T follicular helper cell (primary cell): ENCODE measurements at places on chromosomes 11 and 22.

- no peak for DNase-seq
Observed at GRCh38 chr22:34333285-34333684, 413.0 kb upstream of the LARGE1 start.

- no peak for DNase-seq
Observed at GRCh38 chr11:62273789-62274275, 3.9 kb downstream of the SCGB2A2 start.

GRCh38 chr11:32429477-32429876 lies 5.9 kb downstream of the WT1 start:
- DNase-seq, result no peak

- no peak for DNase-seq
Observed at GRCh38 chr22:45007391-45008185, 2.2 kb downstream of the PHF21B start.

GRCh38 chr11:16606784-16607674 lies 131.4 kb upstream of the C11orf58 start:
- DNase-seq, result no peak

DNA sequence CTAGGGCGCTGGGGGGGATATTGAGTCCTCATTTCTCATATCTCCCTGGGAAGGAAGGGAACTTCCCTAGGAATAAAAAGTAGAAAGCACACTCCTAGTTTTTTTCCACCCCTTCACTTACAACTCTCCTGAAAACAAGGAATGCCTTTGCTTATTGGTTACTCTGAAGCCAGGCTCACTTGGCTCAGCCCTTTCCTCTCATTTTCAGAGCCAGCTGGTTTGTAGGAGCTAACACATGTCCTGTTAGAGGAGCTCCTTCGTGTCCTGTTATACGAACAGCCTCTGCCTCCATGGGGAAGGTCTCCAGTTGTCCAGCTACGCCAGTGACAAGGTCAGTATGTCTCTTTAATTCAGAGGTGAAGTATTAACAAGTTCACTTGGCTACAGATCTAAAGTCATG lies 17.6 kb downstream of the ALKBH8 start:
- no peak for DNase-seq

DNA sequence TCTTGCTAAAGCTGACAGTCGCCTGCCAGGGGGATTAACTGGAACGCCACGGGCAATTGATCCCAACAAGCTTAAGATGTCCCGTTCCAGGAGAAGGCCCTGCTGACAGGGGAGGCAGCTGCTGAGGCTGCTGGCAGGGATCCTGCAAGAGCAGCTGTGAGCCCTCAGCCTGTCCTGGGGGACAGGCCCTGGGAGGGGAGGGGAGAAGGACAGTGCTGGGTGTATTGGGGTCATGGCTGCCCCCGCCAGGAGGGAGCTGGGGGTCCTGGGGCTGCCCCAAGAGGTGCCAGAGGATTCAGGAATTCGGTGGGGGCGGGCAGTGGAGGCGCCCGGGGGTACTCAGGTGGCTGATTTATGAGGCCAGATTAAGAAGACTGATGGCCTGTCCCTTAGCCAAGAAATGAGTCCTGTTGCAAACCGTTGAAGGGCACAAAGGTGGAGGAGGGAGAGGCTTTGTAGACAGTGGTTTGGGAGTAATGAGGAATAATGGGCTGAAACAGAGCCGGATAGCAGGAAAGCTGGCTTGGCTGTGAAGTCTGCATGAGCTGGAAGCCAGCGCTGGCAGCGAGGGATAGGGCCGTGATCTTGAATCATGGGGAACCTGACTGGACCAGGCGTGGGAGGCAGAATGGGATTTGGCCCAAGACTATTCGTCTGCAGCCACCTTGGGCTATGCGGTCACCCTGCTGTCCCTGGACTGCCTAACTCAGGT lies 133.5 kb downstream of the CACNA1I start:
- DNase-seq, result no peak

GRCh38 chr11:44303401-44303938 lies 6.5 kb downstream of the ALX4 start:
- no peak for DNase-seq

DNA sequence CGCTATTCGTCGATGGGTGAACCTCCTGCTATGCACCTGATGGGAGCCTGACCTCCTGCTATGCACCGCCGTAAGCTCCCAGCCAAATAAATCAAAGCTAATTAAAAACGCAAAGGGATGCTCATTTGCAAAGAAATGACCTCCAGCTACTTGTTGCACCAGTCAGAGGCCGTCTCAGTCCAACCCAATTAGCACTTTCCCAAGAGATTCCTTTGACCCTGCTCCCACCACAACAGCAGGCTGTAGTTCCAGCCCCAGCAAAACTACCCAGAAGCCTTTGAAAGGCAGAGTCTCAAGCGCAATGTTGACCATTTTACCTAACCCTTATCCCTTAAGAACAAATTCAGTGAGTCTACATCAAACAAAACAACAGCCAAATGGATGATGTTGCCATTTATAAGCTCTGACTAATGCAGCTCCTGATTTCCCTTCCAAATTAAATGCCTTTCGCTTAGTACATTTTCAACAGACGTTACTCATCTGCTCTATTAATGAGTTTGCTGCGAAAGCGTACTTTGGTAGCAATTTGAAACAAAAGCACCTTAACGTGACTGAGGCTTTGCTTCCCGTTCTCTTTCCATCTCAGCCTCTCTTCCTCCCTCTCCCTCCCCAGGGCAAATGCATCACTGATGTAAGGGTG lies 17.2 kb upstream of the BSX start:
- no peak for DNase-seq

DNA sequence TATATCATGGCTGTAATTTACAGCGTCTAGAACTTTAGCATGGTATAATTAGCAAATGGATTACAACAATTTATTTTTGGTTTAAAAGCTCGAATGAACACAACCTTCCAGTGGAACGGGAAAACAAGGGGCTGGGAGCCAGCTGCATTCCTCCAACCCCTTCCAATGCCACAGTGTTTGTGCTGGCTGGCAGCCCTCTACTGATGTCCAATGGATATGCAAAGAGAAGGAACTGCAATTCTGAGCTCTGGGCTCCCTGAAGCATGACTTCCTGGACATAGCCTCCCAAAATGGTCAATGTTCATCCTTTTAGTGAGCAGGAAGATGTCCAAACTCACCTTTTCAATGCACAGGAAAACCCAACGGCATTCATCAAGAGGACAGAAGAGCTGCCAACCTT lies 288.3 kb downstream of the TENM4 start:
- no peak for DNase-seq

GRCh38 chr11:6531267-6531752 lies 34.2 kb downstream of the DNHD1 start:
- no peak for DNase-seq

DNA sequence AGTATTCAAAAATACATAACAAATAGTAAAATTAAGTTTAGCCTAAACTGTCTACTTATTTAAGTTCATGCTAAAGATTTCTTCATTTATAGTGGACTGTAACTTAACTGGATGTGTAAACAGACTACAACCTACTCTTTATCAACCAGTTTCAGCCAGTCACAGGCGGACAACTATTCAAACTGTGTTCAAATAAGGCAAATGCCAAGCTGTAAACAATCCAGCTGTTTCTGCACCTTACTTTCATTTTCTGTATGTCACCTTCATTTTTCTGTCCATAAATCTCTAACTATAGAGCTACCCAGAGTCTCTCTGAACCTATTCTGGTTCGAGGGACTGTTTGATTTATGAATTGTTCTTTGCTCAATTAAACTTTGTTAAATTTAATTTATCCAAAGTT lies 992.8 kb downstream of the DLG2 start:
- DNase-seq, result no peak

DNA sequence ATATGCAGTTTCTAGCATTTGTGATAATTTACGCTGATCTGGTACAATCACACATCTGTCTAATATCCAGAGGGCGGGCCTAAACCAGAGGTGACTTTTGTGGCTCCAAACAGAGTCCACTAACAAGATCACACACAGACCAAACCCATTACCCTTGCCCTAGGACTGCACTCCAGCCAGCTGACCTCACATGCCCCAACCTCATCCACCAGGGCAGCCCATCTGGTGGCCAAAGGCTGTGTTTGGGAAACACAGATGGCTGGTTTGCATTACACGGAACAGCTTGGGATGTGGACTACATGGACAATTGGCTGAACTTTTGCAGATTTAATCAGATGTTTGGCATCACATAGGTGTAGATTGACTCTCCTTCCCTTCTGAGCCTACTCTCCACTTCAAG lies 228.2 kb downstream of the GRIK4 start:
- no peak for DNase-seq

- DNase-seq, result no peak
Observed at GRCh38 chr22:44001521-44001920, 22.6 kb upstream of the PARVB start.

GRCh38 chr22:41124086-41124485 lies 31.7 kb downstream of the EP300 start:
- no peak for DNase-seq

DNA sequence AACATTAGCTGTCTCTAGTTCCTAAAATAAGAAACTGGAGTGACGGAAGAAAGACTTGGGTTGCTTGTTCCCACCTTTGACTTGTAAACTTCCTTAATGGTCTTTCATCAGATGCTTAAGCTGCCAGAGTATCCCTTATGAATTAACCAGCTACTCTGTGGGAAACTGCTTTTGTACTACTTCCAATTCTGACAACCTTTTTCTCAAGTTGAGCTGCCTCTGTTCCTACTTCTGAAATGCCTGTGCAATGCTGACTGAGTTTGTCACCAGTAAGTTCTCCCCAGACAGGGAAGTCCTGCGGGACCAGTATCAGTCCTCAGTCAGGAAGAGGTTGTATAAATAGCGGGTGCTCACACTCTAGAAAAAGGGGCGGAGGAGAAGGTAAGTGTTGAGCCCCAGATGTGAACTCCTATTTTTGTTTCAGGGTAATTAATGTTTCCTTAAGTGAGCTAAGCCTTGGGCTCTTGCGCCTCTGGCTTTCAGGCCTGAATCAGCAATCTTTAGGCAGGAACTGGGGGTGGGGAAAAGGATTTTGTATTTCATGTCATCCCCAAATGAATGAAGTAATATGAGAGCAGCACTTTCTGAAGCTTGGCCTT lies 67.2 kb downstream of the CECR2 start:
- no peak for DNase-seq

- no peak for DNase-seq
Observed at GRCh38 chr22:46119093-46119728, 31.1 kb upstream of the PPARA start.

DNA sequence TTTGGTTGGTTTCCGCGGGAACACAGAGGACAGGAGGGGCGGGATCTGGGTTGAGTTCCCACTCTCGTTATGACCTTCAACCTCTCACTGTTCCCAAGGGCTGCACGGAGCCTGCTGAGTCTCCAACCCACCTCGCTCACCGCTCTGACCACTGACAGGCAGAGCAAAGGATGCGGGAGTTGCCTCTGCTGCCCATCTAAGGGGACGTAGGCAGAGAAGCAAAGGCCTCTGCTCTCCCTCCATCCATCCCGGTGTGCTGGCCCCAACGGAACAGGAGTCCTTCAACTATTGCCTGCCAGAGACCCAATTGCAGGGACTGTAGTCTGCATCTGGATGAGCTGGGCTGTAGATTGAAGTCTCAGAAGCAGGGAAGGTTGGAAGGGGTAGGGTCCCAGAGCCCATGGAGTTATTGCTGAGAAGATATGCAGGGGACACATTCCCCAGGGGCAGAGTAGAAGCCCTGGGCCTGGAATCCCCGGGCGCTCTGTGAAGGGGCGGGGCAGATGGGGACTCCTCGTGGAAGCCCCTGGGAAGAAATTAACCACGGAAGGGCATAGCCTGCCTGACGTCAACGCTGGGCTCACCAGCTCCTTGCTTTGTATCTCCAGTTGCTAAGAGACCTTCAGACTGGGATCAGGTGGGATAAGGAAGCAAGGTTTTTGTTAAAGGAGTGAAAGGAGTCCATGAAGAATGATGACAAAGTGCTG lies 12.7 kb upstream of the FXYD2 start:
- DNase-seq, result no peak

GRCh38 chr11:125346179-125346530 lies 149.9 kb downstream of the FEZ1 start:
- no peak for DNase-seq

DNA sequence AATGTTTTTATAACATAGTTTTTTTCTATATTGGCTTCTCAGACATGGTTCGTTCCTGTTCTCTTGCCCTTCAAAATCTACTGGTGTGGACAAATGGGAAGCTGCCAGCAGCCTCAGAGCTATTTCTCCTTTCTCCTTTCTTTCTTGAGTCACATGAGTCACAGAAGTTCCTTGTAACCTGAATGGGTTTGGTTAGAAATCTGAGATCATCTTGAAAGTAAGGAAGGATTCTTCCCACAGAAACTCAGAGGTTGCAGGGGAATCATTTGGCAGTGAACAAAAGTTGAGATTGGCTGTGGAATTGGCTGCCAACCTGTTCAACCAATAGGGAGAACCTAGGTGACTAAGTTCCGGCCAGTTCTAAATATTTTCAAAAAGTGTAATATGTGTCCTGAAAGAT lies 12.5 kb downstream of the PLET1 start:
- DNase-seq, result no peak

DNA sequence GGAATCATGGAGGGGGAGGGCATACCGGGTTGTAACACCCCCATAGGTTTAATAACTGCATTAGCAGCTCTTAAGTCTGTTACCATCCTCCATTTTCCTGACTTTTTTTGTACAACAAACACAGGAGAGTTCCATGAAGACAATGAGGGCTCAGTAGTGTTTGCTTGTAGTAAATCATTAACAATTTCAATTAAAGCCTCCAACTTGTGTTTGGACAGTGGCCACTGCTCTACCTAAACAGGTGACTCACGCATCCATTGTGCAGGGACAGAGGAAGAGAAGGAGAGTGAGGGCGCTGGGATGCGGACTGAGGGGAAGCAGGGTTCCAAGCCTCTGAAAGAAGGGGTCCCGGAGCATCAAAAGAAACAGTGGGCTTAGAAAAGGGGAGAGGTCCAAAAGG lies 21.3 kb upstream of the MTNR1B start:
- DNase-seq, result no peak

DNA sequence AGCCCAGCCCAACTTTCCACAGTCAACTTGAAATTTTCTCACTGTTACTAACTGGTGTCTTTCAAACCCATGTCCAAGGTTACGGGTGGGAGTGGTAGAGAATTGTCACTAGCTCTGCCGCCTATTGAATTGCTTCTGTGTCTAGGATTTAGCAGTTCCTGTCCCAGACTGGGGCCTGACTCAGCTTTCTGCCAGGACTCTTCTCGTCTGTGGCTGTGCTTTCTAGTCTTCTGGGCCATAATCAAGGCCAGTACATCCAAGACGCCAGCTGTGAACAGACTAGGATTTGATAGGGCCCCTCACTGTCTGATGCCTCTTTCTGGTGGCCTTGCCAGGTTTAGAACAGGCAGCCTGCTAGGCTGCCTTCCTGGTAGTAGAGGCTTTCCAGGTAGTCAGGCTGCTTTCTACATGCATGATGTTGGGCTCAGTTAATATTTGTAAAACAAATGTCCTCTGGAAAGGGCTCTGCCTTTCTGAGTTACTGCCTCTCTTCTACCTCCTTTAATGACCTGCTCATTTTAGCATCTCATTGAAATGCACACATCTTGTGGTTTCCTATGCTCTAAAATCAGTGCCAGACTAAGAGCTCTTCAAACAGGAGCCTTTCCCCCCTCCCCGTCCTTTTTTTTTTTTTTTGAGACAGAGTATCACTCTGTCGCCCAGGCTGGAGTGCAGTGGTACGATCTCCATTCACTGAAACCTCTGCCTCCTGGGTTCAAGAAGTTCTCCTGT lies 13.1 kb upstream of the HIKESHI start:
- DNase-seq, result no peak

- no peak for DNase-seq
Observed at GRCh38 chr22:23828800-23829680, 9.8 kb downstream of the DERL3 start.

- no peak for DNase-seq
Observed at GRCh38 chr11:82908311-82908710, 6.8 kb downstream of the DDIAS start.
